Skin of body (tissue), 3 donors: ENCODE measurements at places on chromosomes 6 and 20. TPM values are rescaled to one million over a fixed set of nuclear protein-coding genes. Genes with fewer than 3 reads are reported as not detected.

Gene MDN1
- 32.3 TPM for total RNA-seq

Gene FARS2
- total RNA-seq: 25.4 TPM

Gene UST
- total RNA-seq: 25.0 TPM

Gene GLP1R
- total RNA-seq: 0.10 TPM

Gene C20orf204
- total RNA-seq: 0.39 TPM

Gene TMEM74B
- total RNA-seq: 2.5 TPM

Gene FAM83C
- 7.7 TPM for total RNA-seq

Gene SMOC2
- total RNA-seq: 29.6 TPM

Gene TMEM181
- 20.1 TPM for total RNA-seq

Gene SLC35F1
- 3.1 TPM for total RNA-seq

Gene SRSF12
- 3.8 TPM for total RNA-seq

Gene C2
- total RNA-seq: 4.9 TPM

Gene PHF20
- total RNA-seq: 25.4 TPM

Gene OGFRL1
- 20.7 TPM for total RNA-seq

Gene MCCD1
- total RNA-seq: not detected

Gene SPDEF
- total RNA-seq: 0.89 TPM

Gene XPO5
- total RNA-seq: 25.1 TPM

Gene CDKAL1
- total RNA-seq: 38.4 TPM

Gene SGK2
- 8.3 TPM for total RNA-seq

Gene PREP
- 35.0 TPM for total RNA-seq

Gene HLA-DQA2
- 0.99 TPM for total RNA-seq

Gene AVP
- not detected for total RNA-seq

Gene PPP1R10
- total RNA-seq: 15.2 TPM

Gene PBX2
- total RNA-seq: 51.6 TPM

Gene UBE2C
- total RNA-seq: 11.9 TPM
